ENCODE measurements at places on chromosomes 1 and 21.

GRCh38 chr1:63865561-63865960 is 91.7 kb downstream of the ROR1 start:
- no peak for DNase-seq

- DNase-seq = no peak
Measured at GRCh38 chr1:198056255-198056654, 100.5 kb upstream of the NEK7 start.

DNA sequence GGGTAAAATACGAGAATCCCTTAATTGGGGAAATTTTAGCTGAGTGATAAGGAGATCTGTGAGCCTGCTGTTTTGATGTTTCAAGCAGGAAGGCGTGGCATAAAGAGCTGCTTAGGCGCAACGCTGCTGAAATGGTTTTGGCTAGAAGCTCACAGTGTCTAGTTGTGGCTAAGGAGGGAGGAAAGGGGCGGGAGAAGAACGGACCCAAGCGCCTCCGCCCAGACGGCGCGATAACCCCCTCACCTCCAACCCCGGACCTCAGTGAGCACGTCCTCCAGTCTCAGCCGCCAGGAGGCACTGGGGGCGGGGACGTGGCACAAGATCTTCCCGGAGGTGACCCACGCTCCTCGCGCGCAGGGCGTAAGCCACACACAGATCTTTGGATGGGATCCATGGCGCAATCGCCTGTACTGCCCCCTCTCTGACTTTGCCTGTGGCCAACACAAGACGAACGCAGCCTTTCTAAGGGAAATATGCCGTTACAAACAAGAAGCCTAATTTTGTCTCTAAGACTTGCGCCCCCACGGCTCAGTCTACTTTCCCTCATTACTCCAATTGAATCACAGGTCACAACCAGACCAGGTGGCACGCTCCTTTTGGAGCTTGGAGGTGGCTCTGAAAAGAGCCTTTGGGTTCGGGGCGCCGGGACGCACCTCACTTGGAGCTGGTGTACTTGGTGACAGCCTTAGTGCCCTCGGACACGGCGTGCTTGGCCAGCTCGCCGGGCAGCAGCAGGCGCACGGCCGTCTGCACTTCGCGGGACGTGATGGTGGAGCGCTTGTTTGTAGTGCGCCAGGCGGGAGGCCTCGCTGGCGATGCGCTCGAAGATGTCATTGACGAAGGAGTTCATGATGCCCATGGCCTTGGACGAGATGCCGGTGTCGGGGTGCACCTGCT is 23.4 kb upstream of the RNF187 start:
- no peak for DNase-seq

DNA sequence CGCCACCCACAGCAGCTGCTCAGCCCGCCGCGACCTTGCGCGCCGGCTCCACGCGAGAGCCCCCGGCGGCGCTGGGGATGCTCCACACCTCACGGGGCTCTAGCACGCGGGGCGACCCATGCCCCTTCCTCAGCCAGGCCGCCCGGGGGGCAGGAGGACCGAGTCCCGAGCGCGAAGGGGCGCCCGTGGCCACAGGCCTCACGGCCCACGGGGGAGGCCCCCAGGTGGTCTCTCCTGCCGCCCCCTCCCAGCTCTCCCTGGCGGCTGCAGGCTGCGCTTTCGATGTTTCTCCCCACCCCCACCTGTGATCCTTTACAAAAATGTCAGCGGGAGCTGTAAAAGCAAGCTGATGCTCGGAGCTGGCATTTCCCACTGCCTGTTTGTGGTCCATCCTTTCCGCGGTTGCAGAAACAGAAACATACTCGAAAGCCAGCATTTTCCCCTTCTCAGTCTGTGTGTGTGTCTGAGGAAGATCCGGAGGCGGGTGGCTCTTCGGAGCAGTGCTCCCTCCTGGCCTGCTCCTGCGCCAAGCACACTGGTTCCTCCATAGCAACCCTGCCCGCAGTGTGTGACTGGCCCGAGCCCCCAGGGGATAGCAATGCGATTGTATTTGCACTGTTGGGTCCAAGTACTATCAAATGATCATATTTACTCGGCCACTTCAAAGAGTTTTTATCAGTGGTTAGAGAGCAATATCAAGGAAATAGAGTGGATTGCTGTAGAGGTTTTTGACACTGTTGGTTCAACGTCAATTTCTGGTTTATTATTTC is 2.1 kb downstream of the KIF26B start:
- no peak for DNase-seq

GRCh38 chr1:63115527-63115926 is 206.8 kb upstream of the FOXD3 start:
- DNase-seq = no peak

DNA sequence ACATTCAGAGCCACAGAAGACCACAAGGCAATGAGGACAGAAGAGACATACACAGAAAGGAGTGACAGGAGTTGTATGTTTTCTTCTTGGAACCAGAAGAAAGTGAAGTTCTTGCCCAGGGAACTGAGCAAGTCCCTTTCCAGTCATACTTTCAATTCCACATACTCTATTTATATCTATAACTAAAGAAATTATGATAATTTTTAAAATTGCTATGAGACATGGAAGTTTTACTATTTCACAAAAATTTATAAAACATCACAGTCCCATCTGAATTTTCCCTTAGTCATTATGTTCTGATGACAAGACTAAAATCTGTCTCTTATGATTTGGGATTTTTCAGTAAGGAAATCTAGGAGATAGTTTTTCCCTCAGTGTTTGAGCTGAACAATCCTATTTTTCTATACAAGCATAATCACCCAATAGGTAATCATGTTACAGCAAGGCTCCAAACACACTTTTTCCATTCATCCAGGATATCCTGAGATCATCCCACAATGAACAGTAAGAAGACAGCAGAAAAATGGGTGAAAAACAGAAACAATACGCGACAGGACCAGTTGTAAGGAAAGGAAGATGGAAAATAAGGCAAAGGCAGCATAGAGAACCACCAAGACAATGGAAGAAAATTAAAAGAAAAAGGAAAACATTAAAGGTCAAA is 154.6 kb downstream of the VAV3 start:
- DNase-seq = no peak

GRCh38 chr1:48246727-48247126 is 24.2 kb downstream of the SLC5A9 start:
- no peak for DNase-seq

DNA sequence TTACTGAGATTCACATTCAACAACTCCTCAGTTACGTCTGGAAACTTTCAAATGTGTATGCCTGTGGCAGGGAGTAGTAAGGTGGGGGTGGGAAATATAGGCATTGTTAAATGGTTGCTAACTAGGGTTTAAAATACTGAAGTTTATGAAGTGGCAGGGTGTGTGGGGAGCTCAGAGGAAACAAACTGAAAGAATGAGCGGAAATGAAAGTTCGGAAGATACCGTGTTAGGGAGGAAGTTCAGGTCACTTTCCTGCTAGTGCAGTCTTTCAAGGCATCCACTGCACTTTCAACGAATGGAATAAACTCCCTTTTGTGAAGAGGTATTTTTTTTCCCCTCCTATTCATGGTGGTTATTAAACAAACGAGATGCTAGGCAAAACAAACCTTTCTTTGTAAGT is 19.7 kb downstream of the SYNJ1 start:
- no peak for DNase-seq

GRCh38 chr1:156336242-156336641 is 1.9 kb downstream of the CCT3 start:
- no peak for DNase-seq

- DNase-seq = no peak
Measured at GRCh38 chr1:177928194-177928593, 41.7 kb downstream of the SEC16B start.

DNA sequence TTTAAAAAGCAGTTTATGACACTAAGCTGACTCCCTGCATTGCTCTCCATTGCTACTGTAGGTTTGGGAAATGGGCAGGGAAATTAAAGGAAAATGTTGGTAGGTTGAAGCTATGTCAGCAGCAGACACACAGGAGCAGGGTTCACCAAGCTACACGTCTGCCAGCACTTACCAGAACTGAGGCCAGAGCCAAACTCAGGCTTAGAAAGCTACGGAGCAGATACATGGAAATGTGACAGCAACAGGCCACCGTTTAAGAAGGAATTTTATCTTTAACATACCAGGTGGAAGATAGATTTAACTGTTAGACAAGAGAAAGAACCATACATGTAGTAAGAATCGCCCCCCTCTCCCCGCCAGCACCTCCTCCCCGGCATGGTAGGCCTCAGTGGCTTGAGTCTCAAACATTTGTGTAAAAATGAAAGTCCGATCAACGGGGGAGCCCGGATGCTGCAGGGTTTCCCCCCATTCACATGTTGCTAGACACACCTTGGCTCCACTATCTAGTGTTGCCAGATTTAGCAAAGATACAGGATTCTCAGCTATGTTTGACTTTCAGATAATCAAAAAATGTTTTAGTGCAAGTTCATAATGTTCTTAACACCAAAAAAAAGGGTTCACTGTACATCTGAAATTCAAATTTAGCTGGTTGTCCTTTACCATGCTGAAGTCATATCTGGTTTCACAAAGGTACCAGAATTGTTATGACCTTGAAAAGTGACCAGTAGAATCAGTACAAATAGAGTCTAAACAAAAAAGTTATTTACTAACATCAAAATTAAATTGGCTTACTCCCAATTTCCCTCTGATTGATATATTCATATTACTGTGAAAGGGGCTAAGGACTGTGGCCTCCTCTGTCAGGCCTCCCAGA is 6.7 kb downstream of the OR2T11 start:
- DNase-seq = no peak

DNA sequence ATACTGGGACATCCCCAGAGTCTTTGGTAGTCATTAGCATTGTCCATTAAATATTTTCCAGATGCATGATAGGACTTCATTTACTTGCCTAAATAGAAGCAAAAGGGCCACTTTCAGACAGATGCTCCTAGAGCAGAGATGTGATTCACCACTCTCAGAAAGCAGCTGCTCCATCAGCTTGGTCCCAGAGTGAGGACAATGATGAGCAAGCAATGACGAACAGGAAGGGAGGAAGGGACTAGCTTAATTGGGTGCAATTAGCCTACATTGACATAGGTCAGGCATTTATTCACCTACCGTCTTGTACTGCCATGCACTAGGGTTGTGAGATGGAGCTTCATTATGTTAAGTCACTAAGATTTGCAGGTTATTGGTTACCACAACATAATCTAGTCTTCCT is 85.1 kb upstream of the PLXNA2 start:
- no peak for DNase-seq

DNA sequence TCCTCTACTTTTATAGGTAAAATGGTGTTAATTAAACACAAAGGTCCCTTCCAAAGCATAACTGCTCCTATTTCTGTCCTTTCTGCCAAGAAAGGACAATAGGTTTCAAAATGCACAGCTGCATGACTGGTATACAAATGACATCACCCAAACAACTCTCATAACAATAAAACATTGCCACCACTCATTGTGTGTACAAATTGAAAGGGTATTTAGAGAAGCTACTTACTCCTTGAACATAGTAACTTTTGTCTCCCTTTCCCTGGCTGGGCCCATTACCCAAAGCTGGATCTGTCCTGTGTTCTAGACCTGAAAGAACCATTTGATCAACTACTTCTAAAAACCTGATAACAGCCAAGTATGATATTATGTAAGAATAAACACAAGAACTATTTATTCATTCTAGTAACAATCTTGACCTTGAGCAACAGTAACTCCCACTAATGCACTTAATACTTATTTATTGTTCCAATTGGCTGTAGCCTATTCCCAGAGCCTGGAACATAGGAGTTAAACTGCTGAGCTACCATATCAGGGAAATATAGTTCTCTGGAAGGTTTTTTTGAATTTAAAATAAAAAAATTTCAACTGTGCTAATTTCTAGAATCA is 38.2 kb downstream of the TTLL7 start:
- DNase-seq = no peak

DNA sequence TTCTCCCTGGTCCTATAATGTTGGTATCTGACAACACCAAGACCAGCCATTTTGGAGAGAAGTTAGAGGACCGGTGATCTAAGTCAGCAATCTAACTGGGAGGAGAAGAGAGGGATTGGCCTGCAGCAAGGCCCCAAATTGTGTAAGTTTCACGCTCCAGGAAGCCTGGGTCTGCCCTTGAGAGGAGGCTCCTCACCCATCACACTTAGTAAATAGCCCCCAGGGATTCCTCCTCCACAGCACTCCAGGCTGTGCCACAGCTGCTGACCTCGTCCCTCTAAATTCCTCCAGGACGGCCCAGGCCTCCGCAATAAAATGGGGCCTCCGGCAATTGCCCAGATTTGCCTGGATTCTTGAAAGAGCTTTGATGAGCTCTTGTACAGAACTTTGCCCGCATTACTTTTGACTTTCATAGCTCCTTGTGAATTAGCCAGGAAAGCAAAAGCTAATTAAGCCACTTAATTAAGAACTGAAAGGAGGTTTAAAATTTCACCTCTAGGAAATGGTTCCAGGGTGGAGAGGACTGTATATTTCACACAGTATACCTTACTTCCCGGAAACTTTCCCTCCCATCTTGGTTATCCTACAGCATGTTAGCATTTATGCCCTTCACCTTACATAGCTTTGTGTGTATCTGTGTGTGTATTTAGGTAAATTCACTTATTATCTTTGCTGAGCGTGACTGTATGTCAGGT is 90.5 kb downstream of the LAMC2 start:
- DNase-seq = no peak

- no peak for DNase-seq
Measured at GRCh38 chr1:212712451-212713303, 13.0 kb upstream of the BATF3 start.

DNA sequence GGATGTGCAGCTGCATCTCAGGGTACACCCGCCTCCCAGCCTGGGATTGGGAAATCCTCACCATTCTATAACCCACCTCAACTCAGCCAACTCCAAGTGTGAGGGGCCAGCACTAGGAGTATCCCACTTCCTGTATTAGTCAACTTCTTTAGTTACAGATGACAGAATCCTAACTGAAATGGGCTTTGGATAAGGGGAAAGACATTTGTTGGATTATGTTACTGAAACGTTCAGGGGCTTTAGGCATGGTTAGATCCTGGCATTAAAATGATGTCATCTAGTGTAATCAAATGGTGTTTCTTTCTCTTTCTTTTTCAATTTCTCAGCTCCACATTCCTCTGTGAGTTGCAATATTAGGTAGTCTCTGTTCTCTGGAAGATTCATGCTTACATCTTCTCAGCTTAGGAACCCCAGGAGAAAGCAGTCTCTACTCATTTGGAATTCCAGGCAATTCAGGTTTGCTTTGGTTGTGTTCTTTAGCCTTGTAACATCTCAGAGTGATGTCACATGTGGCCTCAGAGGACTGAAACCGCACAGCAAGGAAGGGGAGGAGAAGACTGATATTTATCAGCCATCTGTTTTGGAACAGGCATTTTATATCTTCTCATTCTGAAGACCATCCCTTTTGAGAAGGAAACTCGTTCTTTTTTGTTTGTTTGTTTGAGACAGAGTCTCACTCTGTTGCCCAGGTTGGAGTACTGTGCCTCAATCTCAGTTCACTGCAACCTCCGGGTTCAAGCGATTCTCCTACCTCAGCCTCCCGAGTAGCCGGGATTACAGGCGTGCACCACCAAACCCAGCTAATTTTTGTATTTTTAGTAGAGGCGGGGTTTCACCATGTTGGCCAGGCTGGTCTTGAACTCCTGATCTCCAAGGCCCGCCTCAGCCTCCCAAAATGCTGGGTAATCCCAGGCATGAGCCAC is 18.9 kb upstream of the TMEM54 start:
- no peak for DNase-seq

All from activated T-cell treated with anti-CD3 and anti-CD28 coated beads, Interleukin-2, amount 50 U/mL, for 4 hours (primary cell).